ENCODE measurements at places on chromosomes 4 and X.
A peak's percentile ranks its signal among the peaks of the same experiment; 100 is the strongest.

- DNase-seq: peak; percentile 82
Measured at GRCh38 chr4:186669159-186669731, 54.4 kb downstream of the FAT1 start.

GRCh38 chr4:95676190-95676589 lies 127.4 kb upstream of the UNC5C start:
- DNase-seq: peak; percentile 0

GRCh38 chrX:19683817-19684216 lies 168.5 kb upstream of the MAP3K15 start:
- no peak for DNase-seq

DNA sequence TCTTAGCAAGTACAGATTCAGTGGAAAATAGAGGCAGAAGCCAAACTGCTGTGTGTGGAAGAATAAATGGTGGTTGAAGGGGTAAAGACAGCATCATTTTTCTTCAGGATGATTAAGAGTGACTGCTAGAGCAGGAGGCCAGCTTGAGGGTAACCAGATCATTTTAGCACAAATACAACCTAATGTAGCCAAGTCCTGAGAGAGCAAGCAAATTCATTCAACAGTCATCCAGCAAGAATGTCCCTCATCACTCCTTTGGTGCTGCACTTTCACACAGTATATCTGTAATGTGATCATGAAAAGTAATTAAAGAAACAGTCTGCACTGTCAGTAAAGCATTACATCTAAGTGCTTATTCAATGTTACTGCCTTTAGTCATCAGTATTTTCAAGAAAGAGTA lies 44.8 kb downstream of the NPFFR2 start:
- peak; percentile 36 for DNase-seq

- DNase-seq: peak; percentile 45
Measured at GRCh38 chr4:124459941-124460310, 252.6 kb downstream of the ANKRD50 start.

GRCh38 chr4:85672116-85672515 lies 197.2 kb downstream of the ARHGAP24 start:
- no peak for DNase-seq

DNA sequence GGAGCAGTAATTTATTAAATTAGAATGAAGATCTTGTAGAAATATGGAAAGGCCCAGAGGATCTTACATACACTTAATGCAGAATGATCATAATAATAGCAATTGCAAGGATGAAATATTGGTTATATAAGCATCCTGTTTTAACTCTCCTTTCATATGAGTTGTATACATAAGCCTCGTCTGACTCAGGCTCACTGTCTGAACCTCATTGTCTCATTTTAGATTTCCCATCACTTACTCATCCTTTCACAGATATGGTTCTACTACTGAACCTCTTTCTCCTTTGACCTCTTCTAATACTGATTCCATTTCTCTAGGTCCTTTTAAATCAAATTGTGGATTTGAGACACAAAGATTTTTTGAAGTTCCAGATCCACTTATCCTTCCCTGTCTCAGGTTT lies 277.3 kb upstream of the TRPC5 start:
- peak; percentile 2 for DNase-seq
